Stimulated activated CD4-positive, alpha-beta T cell treated with anti-CD3 and anti-CD28 coated beads, Interleukin-1b, Interleukin-23, amount 100 ng/mL, for 4 hours (primary cell): ENCODE measurements at places on chromosomes 11 and 22.

DNA sequence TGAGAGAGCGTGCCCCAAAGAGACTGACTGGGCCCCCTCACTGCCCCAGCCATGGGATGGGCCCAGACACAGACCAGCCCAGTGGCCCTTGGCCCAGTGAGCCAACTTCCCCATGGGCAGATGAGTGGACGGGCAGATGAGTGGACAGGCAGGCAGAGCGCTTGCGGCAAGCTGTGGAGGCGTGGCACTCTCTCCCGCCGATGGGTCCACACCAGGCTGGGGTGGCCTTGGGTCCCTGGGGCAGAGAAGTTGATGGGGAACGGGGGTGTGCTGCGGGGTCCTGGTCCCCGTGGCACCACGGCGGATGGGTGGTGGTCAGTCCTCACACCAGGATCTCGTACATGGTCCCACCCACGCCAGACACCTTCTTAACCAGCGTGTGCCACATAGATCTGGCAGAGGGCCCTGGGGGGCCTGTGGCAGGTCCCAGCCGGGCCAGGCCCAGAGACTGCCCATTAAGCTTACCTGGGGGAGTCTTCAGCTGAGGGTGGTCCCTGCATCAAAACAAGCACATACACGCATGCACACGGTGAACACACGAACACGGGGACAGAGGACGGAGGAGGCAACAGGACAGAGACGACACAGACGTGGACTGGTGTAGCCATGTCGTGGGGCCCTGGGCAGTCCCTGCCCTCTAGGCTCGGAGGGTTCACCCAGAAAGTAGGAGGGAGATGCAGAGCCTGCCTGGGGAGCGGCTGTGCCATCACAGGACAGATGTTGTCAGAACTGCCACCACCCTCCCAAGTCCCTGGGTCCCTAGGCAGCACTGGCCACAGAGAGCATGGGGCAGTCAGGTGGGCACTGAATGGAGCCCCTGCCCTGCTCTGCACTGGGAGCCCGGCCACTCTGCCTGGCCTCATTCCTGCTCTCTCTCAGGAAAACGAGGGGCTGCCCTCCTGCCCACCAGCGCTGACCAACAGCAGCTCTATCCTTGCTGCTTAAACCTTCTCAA is 182.2 kb downstream of the IGLL1 start:
- DNase-seq = no peak

GRCh38 chr11:34451053-34451452 is 12.3 kb downstream of the CAT start:
- DNase-seq = no peak

DNA sequence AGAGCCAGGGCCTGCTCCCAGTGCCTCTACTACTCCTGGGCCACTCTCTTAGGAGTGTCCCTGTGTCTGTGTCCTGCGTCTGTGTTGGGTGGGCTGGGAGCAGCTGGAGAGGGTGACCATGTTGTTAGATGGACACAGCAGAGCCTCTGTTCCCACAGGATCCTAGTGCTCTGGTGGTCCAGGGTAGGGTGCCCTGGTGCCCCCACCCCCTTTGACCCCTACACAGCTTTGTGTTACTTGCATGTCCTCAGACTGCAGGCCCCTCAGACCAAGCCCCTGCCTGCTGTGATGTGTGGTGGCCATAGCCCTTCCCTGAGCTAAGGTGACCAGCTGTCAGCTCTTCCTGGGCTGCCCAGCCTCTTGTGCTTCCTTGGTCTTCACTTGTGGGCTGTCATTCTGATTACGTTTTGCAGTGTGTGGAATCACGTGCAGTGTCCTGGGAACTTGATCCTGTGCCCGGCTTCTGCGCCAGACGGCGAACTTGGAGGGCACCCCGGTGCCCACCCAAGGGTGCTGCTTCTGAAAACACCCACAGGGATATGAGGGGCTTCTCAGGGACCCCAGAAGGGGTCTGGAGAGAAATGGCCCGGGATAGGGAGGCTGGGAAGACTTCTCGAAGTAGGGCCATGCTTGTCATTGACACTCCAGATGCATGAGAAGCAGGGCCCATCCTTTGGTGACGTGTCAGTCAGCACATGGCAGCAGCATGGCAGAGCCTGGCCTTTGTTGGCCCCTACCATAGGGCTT is 1.5 kb downstream of the TANGO2 start:
- no peak for DNase-seq

- DNase-seq = no peak
Measured at GRCh38 chr11:125980436-125980835, 34.6 kb downstream of the VSIG10L2 start.

DNA sequence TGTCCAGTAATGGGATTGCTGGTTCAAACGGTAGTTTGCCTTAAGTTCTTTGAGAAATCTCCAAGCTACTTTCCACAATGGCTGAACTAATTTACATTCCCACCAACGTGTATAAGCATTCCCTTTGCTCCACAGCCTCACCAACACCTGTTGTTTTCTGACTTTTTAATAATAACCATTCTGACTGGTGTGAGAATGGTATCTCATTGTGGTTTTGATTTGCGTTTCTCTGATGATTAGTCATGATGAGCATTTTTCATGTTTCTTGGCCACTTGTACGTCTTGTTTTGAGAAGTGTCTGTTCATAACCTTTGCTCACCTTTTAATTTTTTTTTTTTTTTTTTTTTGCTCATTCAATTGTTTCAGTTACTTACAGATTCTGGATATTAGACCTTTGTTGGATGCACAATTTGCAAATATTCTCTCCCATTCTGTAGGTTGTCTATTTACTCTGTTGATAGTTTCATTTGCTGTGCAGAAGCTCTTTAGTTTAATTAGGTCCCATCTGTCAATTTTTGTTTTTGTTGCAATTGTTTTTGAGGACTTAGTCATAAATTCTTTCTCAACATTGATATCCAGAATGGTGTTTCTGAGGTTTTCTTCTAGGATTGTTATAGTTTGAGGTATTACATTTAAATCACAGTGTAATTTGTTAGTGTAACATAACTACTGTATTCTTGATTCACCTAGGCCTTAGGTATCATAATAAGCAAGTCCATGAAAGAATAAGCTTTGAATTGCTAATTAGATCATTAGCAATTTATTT is 33.0 kb downstream of the CCDC34 start:
- DNase-seq = no peak

GRCh38 chr11:67572747-67573419 is 10.7 kb upstream of the GSTP1 start:
- no peak for DNase-seq

DNA sequence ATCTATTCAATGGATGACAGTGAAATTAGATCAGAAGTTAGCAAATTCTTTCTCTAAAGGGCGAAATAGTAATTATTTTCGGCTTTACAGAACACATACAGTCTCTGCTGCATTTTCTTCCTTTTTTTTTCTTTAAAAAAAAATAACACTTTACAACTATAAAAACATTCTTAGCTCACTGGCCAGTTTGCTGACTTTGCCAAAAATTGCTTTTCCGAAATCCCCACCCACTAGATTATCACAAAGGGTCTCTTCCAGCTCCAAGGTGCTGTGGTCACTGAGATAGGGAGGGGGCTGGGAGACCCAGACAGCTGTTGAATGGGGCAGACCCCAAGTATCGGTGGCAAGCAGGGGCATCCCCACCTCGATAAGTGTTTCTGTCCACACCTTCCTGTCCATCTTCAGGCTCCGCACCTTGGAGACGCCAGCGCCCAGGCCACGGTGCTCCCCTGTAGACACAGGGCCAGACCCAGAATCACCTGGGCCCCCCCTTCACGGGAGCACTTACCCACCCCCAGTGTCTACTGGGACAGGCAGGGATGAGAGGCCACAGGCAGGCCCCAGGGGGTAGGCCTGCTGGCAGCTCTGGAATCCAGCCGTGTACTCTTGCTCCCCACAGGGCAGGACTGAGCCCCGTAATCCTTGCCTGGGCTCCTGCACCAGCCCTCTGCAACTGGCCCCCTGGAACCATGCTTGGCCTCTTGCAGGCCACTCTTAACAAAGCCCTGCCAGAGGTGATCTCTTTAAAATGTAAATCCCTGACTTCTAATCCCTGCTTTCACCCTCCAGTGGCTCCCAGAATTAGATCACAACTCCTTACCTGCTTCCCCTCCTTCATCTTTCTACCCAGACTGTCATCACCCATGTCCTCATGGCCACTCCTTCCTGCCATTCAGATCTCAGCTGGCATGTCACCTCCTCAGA is 31.5 kb upstream of the PDE2A start:
- no peak for DNase-seq
